ENCODE measurements at places on chromosomes 2 and 18. TPM values are rescaled to one million over a fixed set of nuclear protein-coding genes. Genes with fewer than 3 reads are reported as not detected.

CASP10 gene
- 5.5 TPM for total RNA-seq

HAT1 gene
- 60.4 TPM for total RNA-seq

AKAIN1 gene
- total RNA-seq = not detected

AQP4 gene
- not detected for total RNA-seq

SERPINB7 gene
- total RNA-seq = 33.6 TPM

SCG2 gene
- 5.3 TPM for total RNA-seq

PREPL gene
- total RNA-seq = 40.2 TPM

Data from placental pericyte (primary cell).